ENCODE measurements at places on chromosomes 3 and 15.

DNA sequence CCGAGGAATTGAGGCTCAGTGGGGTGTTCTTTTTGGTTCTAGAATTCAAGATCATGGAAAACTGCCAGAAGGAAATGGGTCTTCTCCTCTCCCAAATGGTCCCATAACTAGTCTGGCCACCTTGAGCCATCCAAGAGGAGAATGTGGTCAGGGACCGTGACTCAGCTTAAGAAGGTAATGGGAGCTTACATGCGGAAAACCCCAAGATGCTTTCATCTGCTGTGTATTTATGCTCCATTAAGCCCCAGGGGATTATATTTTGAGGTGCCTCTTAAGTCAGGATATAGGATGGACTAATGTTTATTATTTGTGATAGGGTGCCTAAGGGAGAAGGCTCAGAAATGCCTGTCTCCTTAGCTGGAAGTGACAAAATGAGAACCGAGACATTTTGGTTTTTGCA lies 39.2 kb upstream of the DLG1 start:
- DNase-seq, result no peak

- no peak for DNase-seq
Measured at GRCh38 chr3:54357301-54357700, 234.9 kb downstream of the CACNA2D3 start.

DNA sequence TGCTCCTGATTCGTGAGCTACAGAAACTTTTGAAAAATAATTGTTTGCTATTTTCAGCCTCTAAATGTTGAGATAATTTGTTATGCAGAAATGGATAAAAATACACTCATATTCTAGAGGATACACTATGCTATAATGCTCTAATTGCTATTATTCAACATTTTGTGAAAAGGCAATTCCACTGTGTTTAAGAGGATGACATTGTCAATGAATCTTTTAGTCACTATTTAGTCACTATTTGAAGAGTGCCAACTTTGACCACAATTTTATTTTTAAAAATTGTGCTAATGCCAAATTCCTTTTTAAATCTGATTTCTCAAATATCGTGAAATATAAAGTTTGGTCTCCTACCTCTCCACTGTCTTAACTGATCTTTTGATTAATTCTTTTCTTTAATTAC lies 604.9 kb upstream of the KCNMB2 start:
- DNase-seq, result no peak

- no peak for DNase-seq
Measured at GRCh38 chr3:117600112-117600511, 890.5 kb downstream of the TUSC7 start.

GRCh38 chr3:40714771-40715345 lies 190.1 kb downstream of the ZNF621 start:
- no peak for DNase-seq

GRCh38 chr15:64653757-64654156 lies 121.6 kb downstream of the RBPMS2 start:
- DNase-seq, result peak; percentile 40

GRCh38 chr15:72168131-72168807 lies 29.3 kb downstream of the GRAMD2A start:
- no peak for DNase-seq

- no peak for DNase-seq
Measured at GRCh38 chr3:14397531-14397930, 4.9 kb upstream of the SLC6A6 start.

- DNase-seq, result no peak
Measured at GRCh38 chr15:49521802-49522201, 98.8 kb downstream of the FGF7 start.

DNA sequence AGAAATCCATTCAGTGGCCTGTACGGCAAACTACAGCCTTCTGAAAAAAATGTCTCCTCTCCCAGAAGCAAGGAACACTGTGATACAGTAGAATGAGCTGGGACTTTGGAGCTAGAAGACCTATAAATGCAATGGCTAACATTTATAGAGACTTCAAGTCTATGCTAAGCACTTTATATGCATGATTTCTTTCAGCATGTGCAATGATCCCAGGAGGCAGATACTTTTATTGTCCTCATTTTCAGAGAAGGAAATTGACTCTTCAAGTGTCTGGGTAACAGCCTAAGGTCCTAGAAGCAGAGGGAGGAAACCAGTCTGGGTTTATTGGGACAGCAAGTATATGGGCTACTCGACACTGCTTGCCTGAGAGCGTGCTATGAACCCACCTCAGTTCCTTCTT lies 140.9 kb downstream of the ALDH1A2 start:
- no peak for DNase-seq

DNA sequence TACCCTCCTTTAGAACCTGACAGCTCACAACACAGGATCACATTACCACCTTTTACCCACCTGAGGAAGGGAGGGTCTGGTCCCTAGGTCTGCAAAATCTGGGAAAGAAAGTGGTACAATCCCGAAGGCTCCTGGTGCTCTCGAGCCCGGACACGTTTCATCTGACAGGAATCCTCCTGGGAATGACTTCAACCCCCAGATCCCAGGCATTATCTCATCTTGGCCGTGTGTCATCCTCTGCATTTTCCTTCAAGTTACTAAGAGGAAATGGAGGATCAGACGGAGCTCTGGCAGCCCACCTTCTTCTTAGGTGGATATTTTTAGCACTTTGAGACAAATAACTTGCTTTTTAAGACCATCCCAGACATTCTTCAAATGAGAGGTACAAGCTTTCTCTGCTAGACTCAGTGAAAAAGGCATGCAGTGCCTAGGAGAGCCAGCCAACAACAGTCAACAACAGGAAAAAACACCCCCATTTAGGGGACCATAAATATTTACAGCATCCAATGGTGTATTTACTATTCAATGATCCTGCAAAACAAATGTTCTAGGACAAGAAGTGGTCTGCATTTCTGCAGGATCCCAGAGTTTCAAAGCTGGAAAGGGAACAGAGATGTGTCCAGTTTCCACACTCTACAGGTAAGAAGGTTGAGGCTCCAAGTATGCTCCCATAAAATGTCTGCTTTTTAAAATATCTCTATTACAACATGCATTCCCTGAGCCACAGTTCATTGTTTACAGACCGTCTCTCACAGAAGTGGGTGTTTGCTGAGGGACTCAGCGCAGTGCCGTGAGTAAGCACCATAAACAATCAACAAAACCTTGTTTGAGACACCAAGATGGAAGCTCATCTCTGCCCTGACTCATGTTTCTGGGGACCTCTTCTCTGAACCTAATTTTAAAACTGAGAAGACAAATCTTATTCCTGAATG lies 38.3 kb upstream of the ARHGEF3 start:
- DNase-seq, result no peak

- DNase-seq, result no peak
Measured at GRCh38 chr3:116246406-116246980, 198.8 kb downstream of the LSAMP start.

DNA sequence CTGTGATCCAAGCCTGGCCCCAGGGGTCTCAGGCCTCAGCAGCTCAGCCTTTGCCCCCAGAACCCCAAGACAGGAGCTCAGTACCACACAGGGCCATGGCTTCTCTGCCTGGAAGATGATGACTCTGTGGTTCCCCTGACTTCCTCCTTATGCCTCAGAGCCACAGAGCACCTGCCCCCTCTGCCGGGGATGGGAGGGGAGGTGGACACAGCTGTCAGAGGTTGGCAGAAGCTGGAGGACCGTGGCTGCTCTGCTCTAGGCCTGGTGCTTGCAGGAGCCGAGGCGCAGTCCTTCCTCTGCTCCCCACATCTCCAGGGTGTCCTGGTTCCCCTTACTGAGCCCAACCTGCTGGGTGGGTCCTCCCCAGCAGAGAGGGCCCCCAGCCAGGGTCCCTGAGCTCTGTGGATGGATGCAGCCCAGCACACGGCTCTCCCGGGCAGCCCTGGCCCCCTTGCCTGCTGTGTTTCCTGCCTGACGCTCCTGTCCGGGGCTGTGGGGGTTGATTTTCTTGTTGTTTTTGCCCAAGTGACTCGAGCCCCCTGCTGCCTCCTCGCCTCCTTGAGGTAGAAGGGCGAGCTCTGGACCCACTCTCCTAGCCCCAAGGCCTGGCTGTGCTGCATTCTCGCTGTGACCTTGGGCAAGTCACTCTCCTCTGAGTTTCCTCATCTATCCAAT lies 36.6 kb downstream of the PSTPIP1 start:
- peak; percentile 51 for DNase-seq

- no peak for DNase-seq
Measured at GRCh38 chr3:139558351-139559266, 19.1 kb upstream of the RBP1 start.

GRCh38 chr3:56630966-56631365 lies 52.1 kb downstream of the TASOR start:
- no peak for DNase-seq

GRCh38 chr15:100560323-100560722 lies 31.6 kb upstream of the CERS3 start:
- no peak for DNase-seq

DNA sequence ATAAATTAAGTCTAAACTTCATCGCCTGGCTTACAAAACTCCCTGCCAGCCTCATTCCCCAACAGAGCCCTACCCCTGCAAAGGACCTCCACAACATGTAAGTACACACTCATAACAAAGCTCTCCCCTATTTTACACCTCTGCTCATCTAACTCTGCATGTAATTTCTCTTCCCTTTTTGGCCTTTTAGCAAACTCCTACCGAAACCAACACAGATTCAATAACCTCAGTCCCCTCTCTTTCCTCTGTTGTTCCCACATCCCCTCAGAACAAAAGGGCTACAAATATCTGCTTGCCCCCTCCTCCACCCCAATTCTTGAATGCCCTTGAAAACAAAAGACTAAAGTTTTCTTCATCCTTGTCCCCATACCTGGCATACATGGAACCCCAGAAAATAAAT lies 662 bp downstream of the UBL7 start:
- DNase-seq, result no peak

- DNase-seq, result no peak
Measured at GRCh38 chr3:184306341-184306972, 7.4 kb downstream of the PSMD2 start.

- no peak for DNase-seq
Measured at GRCh38 chr15:45425135-45425534, 46.8 kb upstream of the GATM start.

DNA sequence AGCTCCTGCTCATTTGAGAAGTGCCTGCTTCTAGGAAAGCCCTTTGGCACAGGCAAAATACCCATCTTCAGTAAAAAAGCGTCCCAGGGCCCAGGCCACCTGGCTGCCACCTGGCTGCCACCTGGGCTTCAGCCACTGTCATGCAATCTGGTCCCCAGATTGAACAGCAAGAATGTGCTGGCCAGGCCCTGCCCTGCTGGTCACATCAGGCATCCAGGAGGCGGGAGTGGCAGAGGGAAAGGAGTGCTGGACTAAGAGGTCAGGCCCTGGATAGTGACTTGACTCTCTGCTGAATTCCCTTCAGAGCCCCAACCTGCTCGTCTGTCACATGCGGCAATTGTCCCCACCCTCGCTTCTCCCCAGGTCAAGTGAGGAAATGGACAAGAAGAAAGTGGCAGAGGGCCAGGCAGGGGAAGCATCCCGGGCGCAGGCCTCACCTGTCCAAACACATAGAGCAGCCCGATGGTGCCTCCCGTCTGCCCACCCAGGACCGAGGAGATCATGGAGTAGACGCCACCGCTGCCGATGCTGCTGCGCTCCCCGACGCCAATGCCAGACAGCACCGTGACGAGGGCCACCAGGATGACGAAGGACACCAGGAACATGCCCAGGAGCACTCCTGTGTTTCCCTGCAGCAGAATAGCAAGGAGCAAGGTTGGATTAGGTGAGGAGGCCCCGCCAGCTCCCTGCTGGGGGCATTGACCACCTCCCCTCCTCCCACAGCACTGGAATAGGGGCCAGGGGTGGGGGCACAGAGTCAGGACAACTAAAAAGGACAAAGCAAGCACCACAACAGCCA lies 25.5 kb downstream of the SLC12A8 start:
- DNase-seq, result no peak

DNA sequence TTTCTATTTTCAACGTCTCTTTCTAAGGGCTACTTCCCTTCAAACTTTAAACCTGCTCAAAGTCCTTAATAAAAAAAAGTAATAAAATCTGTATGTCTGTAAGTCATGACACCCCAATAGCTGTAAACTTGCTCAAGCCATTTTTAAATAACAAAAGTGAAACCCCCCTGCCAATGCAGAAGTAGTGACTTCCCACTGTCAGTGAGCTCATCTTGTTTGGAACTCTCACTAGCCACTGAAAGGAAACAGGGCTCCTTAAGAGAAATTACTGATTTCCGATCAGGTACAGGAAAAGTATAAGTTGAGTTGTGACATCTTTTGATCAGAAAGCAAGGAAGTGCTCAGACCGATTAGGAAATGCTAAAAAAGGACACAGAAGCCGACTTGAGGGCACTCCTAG lies 27.6 kb upstream of the GPR171 start:
- DNase-seq, result no peak

DNA sequence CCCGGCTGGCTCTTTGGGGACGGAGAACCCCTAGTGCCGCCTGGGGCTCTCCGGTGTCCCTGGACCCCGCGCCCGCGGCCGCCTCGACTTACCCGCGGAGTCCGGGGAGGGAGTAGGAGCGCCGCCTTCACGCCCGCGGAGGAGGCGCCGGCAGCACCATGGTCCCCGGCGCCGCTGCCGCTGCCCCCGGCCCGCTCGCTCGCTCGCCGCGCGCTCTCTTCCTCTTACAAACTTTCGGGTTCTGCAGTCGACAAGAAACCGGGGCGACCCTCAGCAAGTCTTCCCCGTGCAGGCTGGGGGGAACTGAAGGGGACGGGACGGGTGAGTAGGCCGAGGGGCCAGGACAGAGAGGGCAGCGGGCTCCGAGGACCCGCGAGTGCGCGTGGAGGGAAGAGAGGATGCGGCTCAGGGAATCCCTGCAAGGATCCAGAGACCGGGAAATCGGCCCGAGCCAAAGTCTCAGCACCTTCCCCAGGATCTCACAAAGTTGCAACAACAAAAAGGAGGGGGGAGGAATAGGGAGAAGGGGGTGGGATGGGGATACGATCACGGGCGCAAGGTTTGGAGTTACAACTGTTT lies 2.0 kb downstream of the FOXP1 start:
- peak; percentile 38 for DNase-seq

GRCh38 chr3:32077260-32078084 lies 28.9 kb upstream of the GPD1L start:
- DNase-seq, result no peak

DNA sequence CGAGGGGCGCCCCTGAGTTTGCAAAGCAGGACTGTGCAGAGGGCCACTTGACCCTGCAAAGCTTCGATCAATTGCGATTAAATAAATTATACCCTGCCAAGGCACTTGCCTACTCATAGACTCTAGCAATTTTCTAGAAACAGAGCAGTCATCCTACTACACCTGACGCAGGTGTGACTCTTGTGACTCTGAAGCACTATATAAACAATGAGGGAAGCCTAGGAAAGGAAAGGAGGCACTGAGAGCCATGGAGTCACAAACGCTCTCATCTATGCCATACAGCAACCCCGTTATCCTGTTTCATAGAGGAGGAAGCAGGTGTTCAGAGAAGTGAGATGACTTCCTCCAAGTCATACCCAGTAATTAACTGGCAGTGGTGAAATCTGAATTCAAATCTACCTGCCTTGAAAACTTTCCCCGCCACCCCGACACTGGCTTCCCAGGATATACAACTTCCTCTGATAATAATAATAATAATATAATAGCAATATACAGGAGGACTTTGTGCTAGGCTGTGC lies 14.4 kb downstream of the ARHGEF3 start:
- DNase-seq, result peak; percentile 69

DNA sequence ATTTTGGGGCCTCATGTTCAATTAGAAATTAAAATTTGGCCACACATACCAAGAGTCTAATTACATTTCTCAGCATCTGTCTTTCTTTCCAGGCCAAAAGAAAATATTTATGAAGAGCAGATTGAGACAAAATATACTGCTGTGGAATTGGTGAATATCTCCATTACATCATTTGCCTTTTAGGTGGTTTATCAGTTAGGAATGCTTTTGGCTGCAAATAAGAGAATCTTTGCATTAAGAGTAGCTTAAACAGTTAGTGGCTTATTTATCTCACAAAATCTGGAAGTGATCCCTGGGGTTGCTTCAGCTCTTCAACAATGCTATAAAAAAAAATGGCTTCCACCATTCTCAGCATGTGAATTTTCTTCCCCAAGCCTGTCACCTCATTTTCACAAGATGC lies 308.7 kb downstream of the MAGI1 start:
- DNase-seq, result no peak
